ENCODE measurements at places on chromosomes 3 and 15.

DNA sequence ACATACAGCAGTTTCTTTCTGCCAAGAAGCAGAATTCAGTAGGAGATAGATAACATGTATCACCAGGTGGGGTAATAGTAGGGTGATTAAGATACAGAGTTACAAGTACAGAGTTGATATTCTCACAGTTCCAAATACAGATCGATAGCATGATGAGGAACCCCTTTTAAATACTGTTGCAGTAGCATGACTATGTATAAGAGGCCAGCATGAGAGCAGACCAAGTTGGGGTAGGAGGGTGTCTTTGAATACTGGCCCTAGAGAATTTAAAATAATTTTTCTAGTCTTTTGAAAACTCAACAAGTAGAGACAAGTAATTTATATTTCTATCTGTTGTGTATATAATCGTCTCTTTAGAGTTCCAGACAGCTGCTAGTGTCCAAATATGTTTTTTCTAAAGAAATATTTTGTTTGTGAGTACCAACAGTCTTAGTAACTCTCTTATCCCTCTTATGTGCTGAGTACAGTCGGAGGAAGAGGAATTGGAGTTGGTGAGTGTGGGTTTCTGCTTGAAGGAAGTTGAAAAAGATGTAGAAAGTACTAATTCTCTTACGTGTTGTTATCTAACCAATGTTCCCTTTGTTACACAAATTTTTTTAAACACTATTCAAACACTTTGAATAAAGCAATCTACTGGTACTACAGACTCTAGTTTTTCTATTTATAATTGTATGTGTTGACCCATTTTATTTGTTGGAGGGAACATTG is 30.2 kb downstream of the LYSMD4 start:
- ATAC-seq, result no peak

DNA sequence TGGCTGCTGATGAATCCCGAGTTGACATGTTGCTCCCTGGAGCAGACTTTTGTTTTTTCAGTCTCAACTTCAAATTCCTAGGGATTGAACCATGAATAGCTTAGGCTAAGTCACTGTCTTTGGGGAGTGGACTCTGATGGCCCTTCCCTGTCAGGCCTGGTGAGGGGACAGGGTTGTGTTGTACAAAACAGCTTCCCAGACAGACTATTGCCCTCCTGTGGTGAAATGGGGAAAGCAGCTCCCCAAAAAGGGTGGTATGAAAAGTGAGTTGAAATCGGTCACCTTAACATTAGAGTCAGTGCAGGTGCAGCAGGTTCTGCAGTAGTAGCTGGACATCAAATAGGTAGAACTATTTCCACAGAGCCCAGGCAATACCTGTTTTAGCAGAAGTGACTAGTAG is 775.6 kb downstream of the ROBO2 start:
- ATAC-seq, result no peak

- no peak for ATAC-seq
These were observed 55.9 kb upstream of the MEF2A start for GRCh38 chr15:99509686-99510461.

GRCh38 chr15:58525991-58526421 is 94.2 kb downstream of the LIPC start:
- no peak for ATAC-seq

GRCh38 chr15:66702787-66703539 is 927 bp downstream of the SMAD6 start:
- ATAC-seq, result no peak

- ATAC-seq, result no peak
These were observed 2.6 kb upstream of the NFKBIZ start for GRCh38 chr3:101846709-101847108.

DNA sequence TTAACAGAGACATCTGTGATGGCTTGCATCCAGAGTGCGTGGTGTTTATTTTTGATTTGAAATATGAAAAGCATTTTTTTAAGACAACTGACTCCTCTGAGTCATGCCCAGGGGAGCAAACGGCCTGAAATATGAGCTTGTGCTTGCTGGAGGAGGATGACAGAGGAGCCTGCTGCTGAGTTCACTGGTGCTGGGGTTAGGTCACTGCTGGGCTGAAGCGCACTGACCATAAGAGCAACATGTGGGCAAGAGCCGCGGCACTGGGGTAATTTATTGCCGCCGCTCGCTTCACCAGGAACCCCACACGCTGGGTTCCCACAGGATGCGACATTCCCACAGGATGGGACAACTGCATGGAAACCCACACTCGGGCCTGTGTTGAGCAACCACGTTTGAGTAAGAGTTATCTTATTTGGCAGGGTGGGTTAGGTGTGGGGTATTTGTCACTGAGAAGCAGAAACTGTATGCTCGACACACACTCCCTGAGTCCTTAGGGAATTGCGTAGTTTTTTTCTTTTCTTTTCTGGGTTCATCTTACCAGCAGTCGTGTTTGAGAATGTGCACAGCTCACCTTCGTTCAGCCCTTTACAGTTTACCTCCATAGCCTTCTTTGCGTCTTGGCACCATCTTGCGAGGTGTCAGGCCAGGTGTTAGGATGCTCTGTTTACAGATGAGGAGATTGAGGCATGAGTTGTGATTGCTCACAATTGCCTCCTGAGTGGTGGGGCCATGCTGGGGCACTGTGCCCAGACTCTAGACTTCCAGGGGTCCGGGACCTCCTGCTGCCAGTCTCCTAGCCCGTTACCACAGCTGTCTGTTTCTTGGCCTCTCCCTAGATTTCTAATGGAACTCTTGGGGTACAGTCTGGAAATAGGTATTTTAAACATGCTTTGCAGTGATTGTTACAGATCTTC is 60.4 kb downstream of the SMAD3 start:
- ATAC-seq, result peak; percentile 27

DNA sequence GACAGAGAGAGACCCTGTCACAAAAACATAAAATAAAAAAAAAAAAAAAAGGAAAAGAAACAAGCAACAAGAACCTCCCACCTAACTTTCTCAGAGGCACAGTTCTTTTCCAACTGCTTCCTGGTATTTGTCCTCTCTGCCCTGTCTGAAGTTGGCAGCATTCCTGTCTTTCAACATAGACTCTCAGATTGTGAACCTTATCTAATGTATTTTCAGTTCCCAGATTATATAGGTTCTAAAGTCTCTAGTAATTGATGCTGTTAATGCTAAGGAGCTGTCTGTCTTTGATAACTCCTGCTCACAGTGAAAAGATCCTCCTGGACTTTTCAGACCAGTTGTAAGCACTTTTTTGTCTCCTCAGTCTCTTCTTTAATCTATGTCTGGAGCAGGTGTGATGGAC is 199.5 kb upstream of the P2RY1 start:
- no peak for ATAC-seq
